OCI-LY7 (cell line): ENCODE measurements at places on chromosomes 3 and 15. TPM values are rescaled to one million over a fixed set of nuclear protein-coding genes. Genes with fewer than 3 reads are reported as not detected.

DNA sequence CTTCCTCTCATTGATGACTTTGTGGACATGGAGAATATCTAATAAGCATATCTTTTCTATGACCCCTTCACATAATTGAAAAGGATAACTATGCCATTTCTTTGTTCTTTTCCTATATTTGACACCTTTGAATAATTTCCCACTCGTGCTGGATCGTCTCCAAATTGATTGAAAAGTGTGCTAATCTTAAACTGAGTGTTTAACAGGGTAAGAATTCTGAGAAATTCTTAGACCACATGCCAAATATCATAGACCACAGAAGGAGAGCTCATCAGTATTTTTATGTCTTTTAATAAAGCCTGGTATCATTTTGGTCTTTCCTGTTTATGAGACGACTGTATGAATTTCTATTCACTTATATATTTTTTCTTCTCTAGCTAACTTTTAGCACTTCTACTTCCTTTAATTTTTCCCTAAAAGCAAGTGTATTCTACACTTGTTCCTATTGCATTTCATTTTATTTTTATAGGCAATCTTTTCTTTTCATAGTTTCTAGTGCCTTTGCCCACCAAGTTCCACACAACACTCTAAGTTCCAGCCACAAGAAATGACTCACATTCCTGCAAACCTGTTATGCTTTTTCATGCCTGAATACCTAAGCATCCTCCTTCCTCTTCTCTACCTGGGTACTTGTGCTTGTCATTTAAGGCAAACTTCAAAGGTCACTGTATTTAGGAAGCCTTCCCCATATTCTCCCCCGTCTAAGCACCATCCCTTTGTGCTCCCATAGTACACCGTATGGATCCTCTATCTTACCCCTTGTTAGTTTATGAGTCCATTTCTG is 30.1 kb downstream of the KBTBD8 start:
- DNase-seq = no peak

Gene NUDT16
- 12.5 and 14.0 TPM in 2 replicates for total RNA-seq

DNA sequence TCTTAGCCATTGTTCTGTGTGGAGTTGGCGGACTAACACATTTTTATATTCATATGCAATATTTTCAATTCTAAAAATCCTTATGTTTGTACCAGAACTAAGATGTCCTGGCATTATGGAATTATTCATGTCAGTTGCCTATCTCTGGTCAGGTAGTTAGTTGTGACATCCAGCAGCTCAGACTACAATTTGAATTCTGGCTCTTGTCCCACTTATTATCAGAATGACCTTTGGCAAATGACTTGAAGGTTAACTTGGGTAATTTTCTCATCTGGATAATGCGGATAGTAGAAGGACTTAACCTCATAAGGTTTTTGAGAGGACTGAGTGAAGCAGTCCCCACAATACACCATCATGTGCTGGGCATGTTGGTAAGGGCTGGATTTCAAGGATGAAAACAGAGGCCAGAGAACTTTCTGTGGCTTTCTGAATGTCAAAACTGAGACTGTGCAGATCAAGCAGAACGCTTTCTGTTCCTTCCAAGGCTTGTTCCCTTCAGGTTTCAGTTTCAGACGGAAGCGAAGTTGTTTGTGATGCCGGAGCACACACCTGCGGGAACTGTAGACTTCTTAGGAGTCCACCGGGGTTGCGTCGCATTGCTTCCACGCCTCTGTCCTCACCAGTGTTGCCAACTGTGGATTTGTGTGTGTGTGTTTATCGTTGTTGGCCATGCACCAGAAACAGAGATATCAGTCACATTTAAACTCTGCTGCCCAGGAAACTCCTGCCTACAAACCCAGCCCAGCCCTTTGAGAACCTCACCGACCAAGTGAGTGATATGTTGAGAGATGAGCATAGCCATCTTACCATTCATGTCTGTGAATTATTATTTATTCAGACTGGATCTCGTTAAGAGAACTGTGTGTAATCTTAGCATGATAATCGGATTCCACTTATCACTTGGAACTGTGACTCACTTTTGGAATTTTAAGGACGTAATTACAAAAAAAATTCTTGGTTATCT is 76.0 kb downstream of the PTPRG start:
- DNase-seq = peak; percentile 83

DNA sequence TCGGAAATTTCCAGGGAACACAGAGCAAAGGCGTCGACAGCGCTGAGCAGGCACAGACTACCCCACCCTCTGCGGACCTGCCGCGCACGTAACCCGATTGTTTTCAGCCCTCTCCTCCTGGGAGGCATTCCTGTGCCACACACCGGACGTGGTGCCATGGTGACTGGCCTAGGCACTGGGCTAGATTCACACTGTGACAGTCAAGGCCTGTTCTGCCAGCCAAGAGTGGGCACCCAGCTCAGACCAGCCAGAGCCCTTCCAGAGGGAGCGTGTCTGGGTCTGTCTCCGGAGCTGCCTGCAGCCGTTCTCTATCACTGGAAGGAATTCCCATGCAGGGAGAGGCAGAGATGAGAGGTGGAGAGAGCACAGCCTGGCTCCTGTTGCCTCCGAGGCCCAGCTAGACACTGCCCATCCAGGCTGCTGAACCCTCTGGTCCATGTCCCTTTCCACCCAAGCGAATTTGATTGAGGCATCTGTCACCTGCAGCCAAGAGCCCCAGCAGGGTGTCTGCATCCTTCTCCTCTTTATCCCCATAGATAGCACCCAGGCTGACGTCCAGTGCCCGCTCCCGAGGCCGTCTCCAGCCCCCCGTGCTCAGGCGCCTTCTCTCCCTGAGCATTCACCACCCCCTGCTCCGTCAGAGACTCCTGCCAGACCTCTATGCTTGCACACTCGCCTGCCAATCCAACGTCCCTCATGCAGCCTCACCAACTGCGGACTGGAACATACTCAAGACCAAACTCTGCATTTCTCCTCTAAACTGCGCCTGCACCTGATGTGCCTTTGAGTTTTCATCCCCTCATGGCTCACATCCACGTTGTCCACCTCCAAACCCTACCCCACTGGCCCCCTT is 267.5 kb downstream of the OCA2 start:
- DNase-seq = no peak

DNA sequence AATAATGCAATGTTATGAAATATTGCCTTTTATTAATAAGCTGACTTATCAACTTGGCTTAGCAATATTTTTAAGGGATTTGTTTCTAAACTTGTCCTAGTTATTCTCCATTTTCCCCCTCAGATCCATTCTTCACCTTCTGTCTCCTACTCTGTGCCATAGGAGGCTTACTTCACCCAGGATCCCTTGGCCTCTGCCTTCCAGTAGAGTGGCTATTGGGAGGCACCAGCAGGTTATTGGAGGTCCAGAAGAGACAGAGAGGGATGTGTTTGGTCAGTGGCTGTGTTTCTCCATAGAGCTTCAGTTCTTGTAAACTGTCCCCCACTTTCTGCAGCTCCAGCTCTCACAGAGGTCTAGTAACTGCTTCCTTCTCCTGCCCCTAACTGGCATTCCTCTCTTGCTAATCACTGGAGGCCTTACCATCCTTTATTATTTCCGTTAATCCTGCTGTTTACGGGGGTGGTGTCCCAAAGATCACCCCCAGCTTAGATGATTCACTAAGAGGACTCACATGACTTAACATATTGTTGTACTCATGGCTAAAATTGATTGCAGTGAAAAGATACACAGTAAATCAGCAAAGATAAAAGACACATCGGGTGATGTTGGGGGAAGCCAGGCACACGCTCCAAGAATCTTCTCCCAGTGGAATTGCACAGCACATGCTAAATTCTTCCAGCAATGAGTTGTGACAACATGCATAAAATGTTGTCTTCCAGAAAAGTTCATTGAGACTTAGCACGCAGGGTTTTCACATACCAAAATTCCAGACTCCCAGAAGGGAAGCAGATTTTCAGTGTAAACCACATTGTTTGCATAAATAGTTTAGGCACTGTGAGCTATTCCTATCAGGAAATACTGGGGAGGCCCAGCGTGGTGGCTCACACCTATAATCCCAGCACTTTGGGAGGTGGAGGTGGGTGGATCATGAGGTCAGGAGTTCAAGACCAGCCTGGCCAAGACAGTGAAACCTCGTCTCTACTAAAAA is 67.5 kb downstream of the RPL22L1 start:
- no peak for DNase-seq

DNA sequence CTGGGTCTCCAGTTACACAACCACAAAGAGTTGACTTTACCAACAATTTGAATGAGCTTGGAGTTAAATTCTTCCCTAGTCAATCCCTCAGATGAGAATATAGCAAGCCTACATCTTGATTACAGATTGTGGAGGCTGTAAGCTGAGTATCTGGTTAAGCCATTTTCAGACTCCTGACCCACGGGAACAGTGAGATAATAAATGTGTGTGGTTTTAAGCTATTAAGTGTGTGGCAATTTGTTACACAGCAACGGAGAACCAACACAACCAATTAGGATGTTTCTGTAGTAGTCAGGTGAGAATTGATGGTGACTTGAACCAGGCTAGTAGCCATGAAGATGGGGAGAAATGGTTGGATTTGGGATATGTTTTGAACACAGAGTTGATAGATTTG is 37.7 kb upstream of the SLC4A7 start:
- no peak for DNase-seq

DNA sequence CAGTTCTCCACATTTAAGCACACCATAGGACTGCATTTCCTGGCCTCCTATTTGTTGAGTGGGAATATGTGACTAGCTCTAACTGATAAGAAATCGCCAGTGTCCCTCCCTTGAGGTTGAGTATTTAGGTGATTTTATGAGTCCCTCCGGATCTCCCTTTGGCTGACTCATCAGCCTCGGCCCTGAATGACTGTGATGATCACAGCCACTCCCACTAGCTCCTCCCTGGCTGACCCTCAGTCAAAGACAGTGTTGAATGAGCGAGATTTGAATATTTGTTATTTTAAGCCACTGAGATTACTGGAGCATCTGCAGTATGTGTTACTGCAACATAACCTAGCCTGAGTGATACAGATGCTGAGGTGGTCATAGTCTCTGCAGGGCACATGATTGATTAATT is 515.3 kb downstream of the EPHB1 start:
- no peak for DNase-seq

DNA sequence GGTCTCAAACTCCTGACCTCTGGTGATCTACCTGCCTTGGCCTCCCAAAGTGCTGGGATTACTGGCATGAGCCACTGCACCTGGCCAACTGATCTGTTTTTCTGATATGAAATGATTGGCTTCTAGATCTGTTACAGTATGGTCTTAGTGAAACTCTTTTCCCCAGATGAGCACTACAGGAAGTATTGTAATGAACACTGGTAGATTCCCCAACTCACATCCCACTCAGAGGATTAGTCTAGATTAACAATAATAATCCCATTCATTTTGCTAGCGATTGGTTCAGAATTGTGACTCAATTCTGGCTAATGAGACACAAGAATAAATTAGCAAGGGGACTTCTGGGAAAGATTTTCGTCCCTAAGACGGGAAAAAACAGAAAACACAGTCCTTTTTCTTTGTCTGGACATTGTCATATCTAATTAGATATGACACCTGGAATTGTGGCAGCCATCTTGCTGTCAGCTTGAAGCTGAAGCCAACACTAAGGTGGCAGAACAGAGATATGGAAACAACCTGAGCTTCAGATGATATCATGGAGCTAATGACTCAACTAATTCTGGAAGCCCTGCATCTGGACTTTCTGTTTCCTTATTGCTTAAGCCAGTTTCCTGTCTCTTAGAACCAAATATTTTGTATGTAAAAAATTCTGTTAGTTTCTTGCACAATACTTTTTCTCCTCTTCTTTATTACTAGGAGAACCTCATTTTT is 17.4 kb upstream of the NPTN start:
- DNase-seq = no peak

DNA sequence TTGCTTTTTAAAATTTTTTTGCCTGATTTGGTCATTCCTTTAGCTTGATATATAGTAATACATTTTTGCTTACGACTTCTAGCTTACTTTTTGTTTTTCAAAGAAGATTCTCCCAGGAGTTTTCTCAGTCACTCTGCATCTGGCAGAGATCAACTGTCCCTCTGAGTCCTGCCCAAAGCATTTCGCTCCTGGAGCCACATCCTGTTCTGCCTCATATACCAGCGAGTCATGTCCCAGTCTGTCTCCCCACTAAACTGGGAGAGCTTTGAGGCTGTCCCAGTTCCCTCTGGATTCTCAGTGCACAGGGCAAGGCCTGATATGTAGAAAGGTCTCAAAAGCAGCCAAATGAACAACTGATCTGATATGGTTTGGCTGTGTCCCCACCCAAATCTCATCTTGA is 326.3 kb downstream of the ARRDC4 start:
- no peak for DNase-seq

Gene ZFYVE19
- 18.8 and 22.8 TPM in 2 replicates for total RNA-seq

- DNase-seq = no peak
Measured at GRCh38 chr3:64158334-64158733, 66.9 kb downstream of the PRICKLE2 start.

Gene CHRNA5
- 8.3 and 9.1 TPM in 2 replicates for total RNA-seq

- DNase-seq = no peak
Measured at GRCh38 chr3:142088522-142088921, 60.8 kb downstream of the TFDP2 start.

DNA sequence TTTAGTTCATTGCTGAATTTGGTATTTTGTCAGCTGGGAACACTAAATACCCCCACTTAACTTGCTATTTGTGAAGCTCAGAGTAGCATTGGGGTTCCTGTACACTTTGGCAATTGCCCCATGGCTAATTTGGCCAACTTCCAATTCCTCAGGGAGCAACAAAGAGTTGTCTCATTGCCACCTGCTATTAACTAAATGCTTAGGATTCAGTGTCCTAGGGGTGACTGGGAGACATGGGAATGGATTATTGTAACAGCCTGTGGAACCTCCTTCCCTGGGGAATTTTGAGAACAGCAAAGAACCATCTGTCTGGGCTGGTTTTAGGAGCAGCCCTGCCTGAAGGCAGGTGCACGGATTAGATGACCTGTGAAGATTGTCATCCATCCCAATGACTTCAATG is 437.4 kb upstream of the TPRG1 start:
- no peak for DNase-seq

Gene CACNA2D2
- 0.21 and 0.28 TPM in 2 replicates for total RNA-seq

GRCh38 chr3:181941250-181941649 is 229.5 kb downstream of the SOX2 start:
- no peak for DNase-seq

- DNase-seq = no peak
Measured at GRCh38 chr3:16090706-16091105, 83.8 kb upstream of the GALNT15 start.

- no peak for DNase-seq
Measured at GRCh38 chr3:35787936-35788335, 148.6 kb downstream of the ARPP21 start.

Gene GNB4
- 9.5 and 16.2 TPM in 2 replicates for total RNA-seq

DNA sequence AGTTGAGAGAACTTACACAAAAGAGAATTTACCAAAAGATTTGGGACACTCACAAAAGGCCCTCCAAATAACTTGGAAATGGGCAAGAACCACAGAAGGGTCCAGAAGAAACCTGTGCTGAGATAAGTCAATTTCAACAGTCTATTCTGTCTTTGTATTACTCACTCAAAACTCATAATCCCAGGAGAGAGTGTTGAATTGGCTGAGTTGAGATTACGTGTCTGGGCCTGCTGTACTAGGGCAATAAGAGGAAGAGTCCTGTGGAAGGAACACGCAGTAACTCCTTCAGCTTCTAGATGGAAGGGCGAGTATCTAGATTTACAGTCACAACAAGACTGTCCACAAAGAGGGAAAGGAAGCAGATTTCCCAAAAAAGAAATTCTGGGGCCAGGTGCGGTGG is 42.5 kb upstream of the DYNC1LI1 start:
- DNase-seq = no peak

- DNase-seq = peak; percentile 57
Measured at GRCh38 chr3:117719316-117719926, 1009.8 kb downstream of the TUSC7 start.

GRCh38 chr3:113454630-113455029 is 13.3 kb upstream of the CFAP44 start:
- no peak for DNase-seq
